HEK293T (cell line): ENCODE measurements at places on chromosomes 1 and 21.

DNA sequence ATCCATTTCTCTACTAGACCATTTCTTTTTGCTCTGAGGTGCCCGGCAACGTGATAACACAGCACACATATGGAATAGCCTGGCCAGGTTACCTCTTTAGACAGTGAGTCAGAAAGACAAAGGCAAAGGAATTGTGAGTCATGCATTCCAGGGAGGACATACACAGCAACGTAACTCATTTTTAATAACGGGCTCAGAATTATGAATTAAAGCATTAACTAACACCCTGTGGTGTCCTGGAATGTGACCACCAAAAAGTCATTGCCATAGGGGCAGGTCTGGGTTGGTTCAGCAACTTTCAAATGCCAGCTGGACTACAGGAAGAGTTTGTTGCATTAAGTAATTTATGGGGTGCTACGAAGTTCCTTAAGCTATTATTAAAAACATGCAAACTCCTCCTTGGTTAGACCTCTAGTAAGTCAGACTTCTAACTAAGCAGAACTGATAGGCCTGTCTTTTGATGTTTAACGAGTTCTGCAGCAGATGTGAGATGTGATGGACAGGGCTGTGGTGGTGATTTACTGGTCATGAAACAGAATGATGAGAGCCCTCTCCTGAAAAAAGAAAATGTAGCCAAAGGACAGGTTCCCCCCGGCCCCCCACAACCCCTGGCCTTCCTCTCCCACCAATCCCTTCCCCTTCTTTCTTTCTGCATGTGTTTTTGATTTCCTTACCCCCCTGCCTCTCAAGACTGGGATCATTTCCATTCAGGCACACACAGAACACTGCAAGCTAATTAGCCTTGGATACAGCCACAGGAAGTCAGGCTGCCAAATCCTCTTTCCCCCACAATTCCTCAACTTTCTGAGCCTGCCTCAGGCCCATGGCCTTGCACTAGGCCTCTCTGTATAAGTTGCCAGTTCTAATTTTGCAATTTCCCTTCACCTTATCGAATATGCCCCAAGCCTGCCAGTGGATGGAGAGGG is 88.9 kb upstream of the HAO2 start:
- no peak for DNase-seq

DNA sequence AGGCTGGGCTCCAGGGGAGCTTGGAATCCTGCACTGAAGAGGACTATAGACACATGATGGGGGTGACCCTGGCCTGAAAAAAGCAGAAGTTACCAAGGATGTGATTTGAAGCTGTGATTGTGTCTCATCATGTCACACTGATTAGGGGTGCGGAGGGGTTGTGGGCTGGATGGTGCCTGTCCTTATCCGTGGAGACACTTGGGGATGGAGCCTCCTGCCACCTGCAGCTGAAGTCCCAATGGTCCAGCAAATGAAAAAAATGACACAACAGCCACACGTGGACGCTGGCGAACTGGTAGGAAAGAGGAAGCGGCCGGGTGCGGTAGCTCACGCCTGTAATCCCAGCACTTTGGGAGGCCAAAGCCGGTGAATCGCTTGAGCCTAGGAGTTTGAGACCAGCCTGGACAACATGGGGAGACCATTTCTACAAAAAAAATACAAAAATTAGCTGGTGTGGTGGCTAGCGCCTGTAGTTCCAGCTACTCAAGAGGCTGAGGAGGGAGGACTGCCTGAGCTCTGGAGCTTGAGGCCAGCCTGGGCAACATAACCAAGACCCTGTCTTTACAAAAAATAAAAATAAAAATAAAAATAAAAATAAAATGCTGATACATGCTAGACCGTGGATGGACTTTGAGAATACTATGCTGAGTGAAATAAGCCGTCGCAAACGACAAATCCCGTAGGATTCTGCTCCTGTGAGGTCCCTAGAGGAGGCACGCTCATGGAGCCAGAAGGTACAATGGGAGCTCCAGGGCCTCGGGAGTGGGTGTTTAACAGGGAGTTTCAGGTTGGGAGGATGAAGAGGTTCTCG is 838 bp upstream of the IBA57 start:
- DNase-seq: no peak

DNA sequence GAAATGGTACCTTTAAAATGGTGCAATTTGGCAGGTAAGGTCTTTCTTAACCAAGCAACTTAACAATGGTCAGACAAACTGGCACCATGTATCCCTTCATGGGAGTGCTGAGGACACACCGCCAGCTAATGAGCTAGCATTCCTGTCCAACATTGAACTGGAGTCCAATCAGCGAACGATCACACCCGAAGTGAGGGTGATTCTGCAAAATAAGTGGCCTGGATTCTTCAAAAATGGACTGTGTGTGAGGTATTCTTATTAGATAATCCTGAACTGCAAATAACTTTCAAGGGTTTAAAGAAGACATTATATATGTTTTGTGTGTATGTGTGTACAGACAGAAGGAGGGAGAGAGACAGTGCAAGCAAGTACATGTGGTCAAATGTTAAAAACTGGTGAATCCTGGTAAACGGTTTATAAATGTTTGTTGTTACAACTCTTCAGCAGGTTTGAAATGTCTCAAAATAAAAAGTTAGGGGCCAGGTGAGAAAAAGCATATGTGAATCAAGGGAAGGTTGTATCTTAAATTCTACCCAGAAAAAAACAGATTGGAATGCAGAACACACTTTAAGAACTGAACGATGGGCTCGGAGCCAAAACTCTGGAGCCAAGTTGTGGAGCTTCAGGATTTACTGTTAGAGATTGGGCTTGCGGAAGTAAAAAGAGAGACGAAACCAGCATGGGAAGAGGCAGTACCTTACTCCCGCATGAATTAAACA is 20.9 kb downstream of the GADD45A start:
- no peak for DNase-seq

GRCh38 chr1:60847855-60848582 is 234.3 kb upstream of the NFIA start:
- no peak for DNase-seq

DNA sequence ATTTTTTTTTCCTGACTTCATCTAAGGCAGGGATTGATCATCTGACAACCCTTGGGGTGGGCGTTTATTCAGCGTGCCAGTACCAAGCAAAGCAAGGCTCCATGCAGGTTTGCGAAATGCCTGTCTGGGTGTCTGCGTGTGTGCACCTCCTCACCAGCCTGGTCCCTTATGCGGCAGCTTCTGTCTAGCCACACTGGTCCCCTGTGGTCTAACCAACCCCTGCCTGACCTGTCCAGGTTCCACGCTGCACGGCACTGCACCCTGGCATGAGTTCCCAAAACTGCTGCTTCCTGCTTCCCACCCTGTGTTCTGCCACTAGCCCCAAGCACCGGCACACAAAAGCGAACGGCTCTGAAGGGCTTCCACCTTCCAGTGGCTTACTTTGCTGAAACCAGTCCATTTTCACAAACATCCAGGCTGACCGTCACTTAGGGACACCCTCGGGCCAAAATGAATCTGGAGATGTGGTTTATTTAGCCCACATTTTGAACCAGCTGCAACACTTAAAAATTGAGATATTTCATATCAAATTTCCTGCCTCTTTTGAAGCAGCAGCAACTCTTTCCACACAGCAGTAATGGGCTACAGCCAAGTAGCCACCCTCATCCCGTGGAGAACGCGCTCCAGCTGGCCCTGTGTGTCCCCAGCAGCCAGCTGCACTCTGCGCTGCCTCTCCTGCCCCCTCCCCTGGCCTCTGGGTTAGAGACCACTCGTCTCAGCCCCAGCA is 55.7 kb downstream of the HLCS start:
- DNase-seq: no peak

GRCh38 chr1:156766298-156767100 is 836 bp upstream of the PRCC start:
- no peak for DNase-seq

DNA sequence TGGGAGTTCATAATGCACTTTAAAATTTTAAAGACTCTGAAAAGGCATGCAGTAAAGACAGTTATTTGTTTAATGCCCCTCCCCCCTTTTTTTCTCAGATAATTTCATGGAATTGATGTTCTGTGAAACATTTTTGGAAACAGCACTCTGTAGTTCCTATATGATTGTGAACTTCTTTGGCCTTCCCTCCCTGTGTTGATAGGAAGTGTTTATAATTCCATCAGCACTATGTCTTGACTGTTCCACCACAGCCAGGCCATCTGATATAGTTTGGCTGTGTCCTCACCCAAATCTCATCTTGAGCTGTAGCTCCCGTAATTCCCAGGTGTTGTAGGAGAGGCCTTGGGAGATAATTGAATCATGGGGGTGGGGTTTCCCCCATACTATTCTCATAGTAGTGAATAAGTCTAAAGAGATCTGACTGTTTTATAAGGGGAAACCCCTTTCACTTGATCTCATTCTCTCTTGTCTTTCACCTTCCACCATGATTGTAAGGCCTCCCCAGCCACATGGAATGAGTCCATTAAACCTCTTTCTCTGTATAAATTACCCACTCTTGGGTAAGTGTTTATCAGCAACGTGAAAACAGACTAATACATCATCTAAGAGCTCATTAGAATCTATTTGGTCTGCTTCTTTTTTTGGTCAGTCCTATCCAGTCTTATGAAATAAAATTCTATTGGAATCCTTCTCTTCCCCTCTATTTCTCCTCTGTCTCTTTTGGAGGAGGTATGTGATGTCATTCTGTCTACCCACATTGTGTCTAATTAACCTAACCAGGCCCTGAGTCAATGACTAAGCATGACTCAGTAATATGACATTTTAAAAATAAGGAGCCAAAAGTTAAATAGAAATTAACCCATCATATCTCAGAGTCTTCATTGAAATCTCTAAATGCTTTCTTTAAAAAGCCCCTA is 8.9 kb downstream of the CCDC185 start:
- DNase-seq: no peak

GRCh38 chr1:9174762-9175161 is 45.9 kb upstream of the GPR157 start:
- no peak for DNase-seq

- DNase-seq: no peak
Observed at GRCh38 chr1:78223417-78224215, 177.8 kb downstream of the GIPC2 start.

DNA sequence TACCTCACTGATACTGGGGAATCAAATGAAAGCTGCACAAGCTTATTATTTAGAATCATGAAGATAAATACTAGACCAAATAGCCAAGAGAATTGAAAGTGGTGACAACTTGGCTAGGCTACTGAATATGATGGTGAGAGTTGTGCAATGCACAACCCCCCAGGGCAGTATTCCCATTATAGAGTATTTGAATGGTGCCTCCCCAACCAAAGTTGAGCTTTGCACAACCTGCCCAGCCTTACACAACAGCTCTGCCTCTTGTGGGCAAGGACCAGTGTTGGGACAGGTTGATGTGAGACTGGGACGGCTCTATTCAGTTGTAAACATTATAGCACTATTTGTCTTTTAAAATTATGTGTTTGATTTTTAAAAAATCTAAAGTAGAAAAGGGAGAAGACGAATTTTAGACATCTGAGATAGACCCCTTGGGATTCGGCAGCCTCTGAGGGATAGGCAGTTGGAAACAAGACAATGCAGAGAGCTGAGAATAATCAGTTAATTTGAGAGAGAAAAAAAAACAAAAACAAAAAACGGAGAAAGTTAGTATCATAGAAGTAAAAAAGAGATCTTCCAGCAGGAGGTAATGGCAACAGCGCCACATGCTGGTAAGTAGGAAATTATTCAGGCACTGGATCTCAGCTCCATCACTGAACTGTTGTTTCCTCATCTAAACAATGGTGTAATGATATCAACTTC is 91.0 kb upstream of the KCNA3 start:
- DNase-seq: peak; percentile 63

- no peak for DNase-seq
Observed at GRCh38 chr1:81174811-81175476, 625.8 kb upstream of the ADGRL2 start.

GRCh38 chr1:200237066-200237465 is 172.8 kb downstream of the ZNF281 start:
- DNase-seq: no peak

- DNase-seq: no peak
Observed at GRCh38 chr1:70843452-70843851, 204.2 kb downstream of the PTGER3 start.

DNA sequence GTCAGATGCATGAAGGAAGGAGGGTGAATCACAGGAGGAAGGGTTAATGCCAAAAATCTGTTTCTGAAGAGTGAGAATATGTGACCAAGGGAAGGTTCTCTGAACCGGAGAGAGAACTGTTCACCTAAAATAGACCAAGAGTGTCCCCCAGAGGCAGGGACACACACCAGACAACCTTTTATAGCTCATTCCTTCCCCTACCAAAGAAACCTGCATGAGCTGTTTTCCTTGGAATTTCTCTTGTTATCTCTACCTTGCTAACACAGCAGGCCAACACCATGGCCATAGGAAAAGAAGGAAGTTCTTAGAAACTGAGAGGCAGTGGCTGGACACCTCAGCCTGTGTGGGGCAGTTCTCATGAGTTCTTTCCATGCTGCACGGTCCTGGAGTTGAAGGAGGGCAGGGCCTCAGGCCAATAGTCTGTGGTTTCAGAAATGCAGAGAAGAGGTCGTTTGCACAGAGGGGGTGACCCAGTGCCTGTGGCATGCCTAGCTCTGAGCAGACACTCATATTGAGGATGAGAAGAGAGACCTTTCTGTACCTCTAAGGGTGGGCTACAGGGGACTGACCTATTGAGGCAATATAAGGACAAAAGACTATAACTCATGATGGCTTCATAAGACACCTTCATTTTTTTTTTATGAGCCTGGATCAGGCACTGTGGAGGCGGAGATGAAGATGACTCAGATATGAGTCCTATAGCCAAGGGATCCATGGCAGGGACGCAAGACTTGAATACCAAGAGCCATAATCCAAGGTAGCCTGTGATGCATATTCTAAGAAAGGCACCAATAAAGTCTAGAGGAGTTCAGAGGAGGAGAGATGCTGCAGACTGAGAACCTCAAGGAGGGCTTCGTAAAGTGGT is 39.4 kb downstream of the IGFN1 start:
- no peak for DNase-seq

- DNase-seq: no peak
Observed at GRCh38 chr1:67916140-67916886, 83.0 kb upstream of the GNG12 start.

DNA sequence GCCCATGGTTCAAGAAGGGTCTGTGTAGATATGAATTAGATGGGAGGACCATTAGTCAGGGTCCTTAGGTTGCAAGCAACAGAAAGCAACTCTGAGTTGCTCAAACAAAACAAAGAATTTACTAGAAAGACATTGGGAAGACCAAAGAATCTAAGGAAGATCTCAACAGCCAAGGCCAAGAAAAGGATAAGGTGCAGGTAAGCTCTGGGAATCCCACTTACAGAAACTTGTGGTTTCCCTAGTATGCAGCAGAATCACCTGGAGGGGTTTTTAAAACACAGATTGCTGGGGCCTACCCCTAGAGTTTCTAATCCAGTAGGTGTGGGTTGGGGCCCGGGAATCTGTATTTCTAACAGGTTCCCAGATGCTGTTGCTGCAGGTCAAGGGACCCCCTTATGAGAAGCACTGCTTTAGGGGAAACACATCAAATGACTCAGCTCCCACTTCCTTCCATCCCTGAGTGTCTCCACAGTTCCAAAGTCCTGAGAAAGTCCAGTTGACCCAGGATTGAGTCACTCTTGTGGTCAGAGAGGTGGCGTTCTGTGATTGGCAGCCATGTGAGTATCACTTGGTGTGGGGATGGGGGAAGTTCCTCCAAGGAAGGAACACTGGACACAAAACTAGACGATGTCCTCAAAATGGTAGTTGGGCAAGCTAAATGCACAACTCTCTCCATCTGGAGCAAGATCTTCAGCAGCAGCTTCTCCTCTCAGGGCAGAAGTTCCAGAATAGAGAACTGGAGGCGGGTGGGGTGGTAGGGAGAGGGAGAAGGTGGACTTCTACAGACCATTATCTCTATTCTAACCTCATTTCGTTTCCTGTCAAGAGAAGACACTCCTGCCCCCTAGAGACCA is 24.2 kb upstream of the EYA3 start:
- peak; percentile 63 for DNase-seq

GRCh38 chr1:45568421-45568820 is 15.4 kb upstream of the NASP start:
- DNase-seq: no peak

- DNase-seq: no peak
Observed at GRCh38 chr1:168811176-168811575, 82.2 kb upstream of the DPT start.
